ENCODE measurements at places on chromosomes 13 and 19.

- H3K27me3 ChIP-seq: peaks cover 22% of the 10 kb centered on the region
- DNase-seq: no peak
- no peak overlapping the region for H3K4me3 ChIP-seq
Observed at GRCh38 chr19:39752390-39752789, 14.6 kb upstream of the CLC start.

- H3K27me3 ChIP-seq: no peaks in the 10 kb centered on the region
- no peak within 1 kb of the TSS for H3K4me3 ChIP-seq
- DNase-seq: no peak
Observed at GRCh38 chr19:48695743-48696352, at the start of gene FUT2. Gene FUT2, plus strand, starts transcription at chr19:48695971. Its CDS starts 6,986 bp downstream, at chr19:48702957.

- H3K27me3 ChIP-seq: no peaks in the 10 kb centered on the region
- H3K4me1 ChIP-seq: no peaks in the 10 kb centered on the region
- no peak for DNase-seq
- no peak overlapping the region for H3K27ac ChIP-seq
Observed at GRCh38 chr13:101639711-101640110, 187.2 kb downstream of the ITGBL1 start.

DNA sequence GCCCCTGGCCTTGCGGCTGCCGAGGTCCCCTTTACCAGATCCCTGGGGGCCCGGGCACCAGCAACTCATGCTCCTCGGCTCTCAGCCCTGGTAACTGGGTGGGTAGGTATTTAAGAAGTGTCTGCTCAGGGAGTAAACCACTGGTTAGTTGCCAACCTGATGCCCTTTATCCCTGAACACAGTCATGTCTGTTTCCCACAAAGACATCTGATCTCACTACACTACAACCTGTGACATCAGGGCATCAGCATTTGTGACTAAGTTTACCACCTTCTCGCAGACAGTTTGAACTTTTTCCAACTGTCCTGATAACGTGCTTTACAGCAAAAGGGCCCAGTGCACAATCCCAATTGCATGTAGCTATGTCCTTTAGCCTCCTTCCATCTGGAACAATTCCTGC lies 22.0 kb downstream of the GGACT start:
- H3K27ac ChIP-seq: no peak overlapping the region
- no peak overlapping the region for H3K4me3 ChIP-seq
- H3K36me3 ChIP-seq: no peaks in the 10 kb centered on the region
- no peaks in the 10 kb centered on the region for H3K4me1 ChIP-seq
- DNase-seq: no peak

GRCh38 chr19:42466521-42467182 lies 23.9 kb upstream of the CXCL17 start:
- H3K27me3 ChIP-seq: no peaks in the 10 kb centered on the region
- no peak for DNase-seq
- H3K4me1 ChIP-seq: no peaks in the 10 kb centered on the region
- H3K27ac ChIP-seq: no peak overlapping the region

- H3K4me3 ChIP-seq: no peak overlapping the region
- H3K36me3 ChIP-seq: peaks cover 1% of the 10 kb centered on the region
- DNase-seq: peak; percentile 73
- peaks cover 3% of the 10 kb centered on the region for H3K4me1 ChIP-seq
- H3K27me3 ChIP-seq: no peaks in the 10 kb centered on the region
- no peak overlapping the region for H3K27ac ChIP-seq
Observed at GRCh38 chr19:57406516-57407123, 4.3 kb upstream of the ZNF17 start.

DNA sequence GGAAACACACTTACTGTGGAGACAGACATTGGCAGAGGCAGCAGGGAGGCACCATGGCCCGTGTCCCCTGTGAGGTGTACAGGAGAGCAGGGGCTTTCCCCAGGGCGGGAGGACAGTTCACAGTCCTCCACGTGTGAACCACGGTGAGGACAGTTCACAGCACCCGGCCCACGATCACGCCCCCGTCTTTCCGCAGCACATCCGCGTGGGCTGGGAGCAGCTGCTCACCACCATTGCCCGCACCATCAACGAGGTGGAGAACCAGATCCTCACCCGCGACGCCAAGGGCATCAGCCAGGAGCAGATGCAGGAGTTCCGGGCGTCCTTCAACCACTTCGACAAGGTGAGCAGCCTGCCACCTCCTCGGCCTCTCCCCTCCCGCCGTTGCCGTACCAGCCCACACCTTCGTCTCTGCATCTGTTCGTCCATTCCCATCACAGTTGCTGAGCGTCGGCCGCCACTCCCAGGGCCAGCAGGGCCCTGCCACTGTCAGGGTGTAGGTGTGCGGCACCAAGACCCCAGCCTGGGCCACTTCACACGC lies 17.4 kb downstream of the CAPN12 start:
- H3K27ac ChIP-seq: peak overlapping the region; percentile 55
- peak; percentile 29 for DNase-seq
- no peak overlapping the region for H3K4me3 ChIP-seq
- H3K4me1 ChIP-seq: peaks cover 33% of the 10 kb centered on the region
- peaks cover 5% of the 10 kb centered on the region for H3K36me3 ChIP-seq
- no peaks in the 10 kb centered on the region for H3K27me3 ChIP-seq

GRCh38 chr13:74669149-74669548 lies 534.9 kb upstream of the KLF12 start:
- no peak overlapping the region for H3K4me3 ChIP-seq
- H3K27ac ChIP-seq: no peak overlapping the region
- no peaks in the 10 kb centered on the region for H3K4me1 ChIP-seq

DNA sequence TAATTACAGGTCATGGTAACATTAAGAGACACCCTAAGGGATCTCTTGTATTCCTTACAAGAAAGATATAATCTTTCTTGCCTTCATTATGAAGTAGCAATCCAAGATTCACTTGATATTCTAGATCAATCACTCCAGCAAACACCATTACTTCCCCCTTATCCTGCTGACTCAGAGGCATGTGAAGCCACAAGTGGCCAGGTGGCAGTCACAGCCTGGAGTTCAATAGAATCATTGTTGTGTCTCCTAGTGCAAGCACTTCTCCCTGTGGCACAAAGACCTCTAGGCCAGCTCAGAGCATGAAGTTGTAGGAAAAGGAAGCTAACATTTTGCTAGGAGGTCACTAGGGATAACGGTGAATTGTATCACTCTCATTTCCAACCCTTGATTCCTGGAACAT lies 864.3 kb upstream of the ATXN8OS start:
- no peaks in the 10 kb centered on the region for H3K36me3 ChIP-seq
- H3K27ac ChIP-seq: no peak overlapping the region
- H3K4me3 ChIP-seq: no peak overlapping the region
- H3K4me1 ChIP-seq: no peaks in the 10 kb centered on the region
- no peak for DNase-seq

DNA sequence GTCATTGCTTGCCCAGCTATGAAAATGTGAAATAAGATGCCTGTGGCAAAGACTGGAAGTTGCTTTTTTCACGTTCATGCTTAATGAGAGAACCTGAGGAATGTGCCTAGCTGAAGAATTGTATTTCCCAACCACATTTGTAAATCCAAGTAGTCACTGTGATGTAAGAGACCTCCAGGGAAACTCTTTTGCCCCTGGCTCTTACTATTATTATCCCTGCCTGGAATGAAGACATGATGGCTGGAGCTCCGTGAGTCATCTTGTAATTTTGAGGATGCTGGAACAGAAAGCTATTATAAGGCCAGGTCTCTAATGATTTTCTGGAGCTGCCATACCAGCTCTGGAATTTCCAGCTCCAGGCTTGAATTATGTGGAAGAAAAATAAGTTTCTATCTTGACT lies 894.3 kb downstream of the DIAPH3 start:
- H3K27ac ChIP-seq: no peak overlapping the region
- H3K4me3 ChIP-seq: no peak overlapping the region
- no peaks in the 10 kb centered on the region for H3K4me1 ChIP-seq
- no peak for DNase-seq

GRCh38 chr19:1455336-1456120 lies 5.6 kb downstream of the APC2 start:
- H3K36me3 ChIP-seq: no peaks in the 10 kb centered on the region
- no peak overlapping the region for H3K4me3 ChIP-seq
- H3K27me3 ChIP-seq: peaks cover 6% of the 10 kb centered on the region

GRCh38 chr13:38563739-38564138 lies 123.1 kb upstream of the FREM2 start:
- no peaks in the 10 kb centered on the region for H3K27me3 ChIP-seq
- no peaks in the 10 kb centered on the region for H3K4me1 ChIP-seq
- H3K27ac ChIP-seq: no peak overlapping the region

DNA sequence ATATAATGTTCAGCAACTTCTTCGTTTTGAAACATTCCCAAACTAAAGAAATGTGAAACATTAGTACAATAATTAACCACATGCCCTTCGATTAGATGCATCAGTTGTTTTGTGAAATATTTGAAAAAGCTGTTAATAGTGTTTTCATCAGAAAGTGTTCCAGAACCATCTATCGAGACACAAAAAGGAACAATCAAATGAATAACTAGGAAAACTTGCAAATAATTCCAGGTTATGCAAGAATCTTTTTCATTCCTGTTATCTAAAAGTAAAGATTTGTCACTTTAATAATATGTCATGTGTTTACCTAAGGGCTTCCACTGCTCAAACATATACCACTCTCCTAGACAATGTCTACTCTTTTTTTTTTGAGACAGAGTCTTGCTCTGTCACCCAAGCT lies 904.2 kb upstream of the MIR17HG start:
- H3K4me1 ChIP-seq: no peaks in the 10 kb centered on the region
- H3K36me3 ChIP-seq: no peaks in the 10 kb centered on the region
- no peaks in the 10 kb centered on the region for H3K27me3 ChIP-seq
- no peak overlapping the region for H3K4me3 ChIP-seq

DNA sequence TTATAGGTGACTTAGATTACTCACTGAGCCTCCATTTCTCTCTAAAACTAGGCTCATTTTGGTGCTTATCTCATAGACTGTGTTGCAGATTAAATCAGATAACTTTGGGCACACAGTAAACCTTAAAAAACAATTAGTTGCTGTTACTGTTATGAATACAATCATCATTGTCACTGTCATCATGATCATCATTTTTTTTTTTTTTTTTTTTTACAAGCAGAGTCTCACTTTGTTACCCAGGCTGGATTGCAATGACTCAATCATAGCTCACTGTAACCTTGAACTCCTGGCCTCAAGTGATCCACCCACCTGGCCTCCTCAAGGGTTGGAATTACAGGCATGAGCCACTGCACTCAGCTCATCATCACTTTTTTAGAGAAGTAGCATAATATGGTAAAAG lies 60.0 kb downstream of the VWA8 start:
- H3K36me3 ChIP-seq: no peaks in the 10 kb centered on the region
- no peaks in the 10 kb centered on the region for H3K27me3 ChIP-seq
- DNase-seq: no peak
- H3K4me3 ChIP-seq: no peak overlapping the region
- H3K4me1 ChIP-seq: no peaks in the 10 kb centered on the region

DNA sequence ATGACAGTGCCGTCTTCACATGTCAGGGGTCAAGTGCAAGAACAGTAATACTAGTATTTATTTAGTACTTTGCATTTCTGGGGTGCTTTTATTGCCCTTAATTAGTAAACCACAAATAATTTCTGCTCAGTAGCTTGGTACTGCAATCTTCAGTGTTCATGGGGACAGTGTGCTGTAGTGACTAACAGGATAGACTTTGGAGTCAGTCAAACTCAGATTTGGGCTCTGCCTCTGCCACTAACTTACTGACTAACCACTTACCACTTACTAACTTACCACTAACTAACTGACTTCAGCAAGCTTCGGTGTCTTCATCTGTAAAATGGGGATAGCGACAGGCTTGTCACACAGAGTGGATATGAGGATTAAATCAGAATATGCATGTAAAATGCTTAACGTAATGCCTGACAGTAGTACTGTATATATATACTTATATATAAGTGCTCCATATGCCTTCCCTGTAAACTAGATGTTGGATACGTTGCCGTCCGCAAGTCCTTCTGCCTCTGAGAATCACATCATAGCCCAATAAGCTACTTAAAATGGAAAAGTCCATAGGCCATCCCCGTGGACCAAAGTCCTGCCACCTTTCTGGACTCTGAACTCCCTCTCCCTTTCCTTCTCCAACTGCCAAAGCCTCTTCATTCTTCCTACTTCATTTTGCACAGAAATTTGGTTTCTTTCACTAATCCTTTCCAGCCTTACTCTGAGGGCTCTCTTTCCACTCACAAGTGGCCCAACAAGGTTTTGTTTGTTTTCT lies 158.1 kb downstream of the ZIC5 start:
- H3K36me3 ChIP-seq: no peaks in the 10 kb centered on the region
- peaks cover 5% of the 10 kb centered on the region for H3K4me1 ChIP-seq
- no peak overlapping the region for H3K4me3 ChIP-seq
- H3K27ac ChIP-seq: no peak overlapping the region

DNA sequence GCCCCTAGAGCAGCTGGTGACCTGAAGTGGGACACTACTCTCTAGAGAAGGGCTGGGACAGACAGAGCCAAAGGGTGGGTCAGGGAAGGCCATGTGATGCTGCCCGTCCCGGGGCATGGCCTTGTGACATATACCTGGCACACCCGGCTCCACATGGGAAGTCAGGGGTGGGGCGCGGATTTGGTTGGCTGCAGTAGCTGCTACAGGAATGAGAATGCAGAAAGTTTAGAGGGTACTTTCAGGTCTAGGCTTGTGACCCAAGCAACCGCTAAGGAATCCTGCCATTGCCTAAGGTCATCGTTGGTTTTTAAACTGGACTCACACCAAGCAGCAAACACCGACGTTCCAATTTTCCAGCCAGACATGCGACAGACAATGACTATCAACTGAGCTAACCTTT lies 25.9 kb downstream of the RCBTB2 start:
- no peak for DNase-seq
- H3K27me3 ChIP-seq: no peaks in the 10 kb centered on the region
- H3K4me1 ChIP-seq: peaks cover 24% of the 10 kb centered on the region
- H3K27ac ChIP-seq: no peak overlapping the region

DNA sequence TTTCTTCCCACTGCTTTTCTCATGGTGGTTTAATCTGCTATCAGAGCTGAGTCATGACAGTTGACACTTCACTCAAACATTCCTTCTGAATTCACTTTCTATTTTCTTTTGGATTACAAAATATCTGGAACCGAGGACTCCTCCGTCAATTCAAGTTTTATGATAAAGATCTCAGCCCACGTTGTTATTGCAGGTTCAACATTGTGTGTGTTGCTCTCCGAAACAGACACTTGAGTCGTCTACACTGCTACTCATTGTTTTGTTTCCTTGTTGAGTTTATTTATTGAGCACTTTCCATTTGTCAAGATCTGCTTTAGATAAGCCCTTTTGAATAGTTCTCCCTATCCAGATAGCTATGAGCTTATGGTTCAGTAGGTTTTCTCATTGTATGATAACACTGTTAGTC lies 636.1 kb upstream of the GPC6 start:
- H3K36me3 ChIP-seq: no peaks in the 10 kb centered on the region
- H3K27ac ChIP-seq: no peak overlapping the region

- no peak overlapping the region for H3K27ac ChIP-seq
- H3K4me1 ChIP-seq: no peaks in the 10 kb centered on the region
- DNase-seq: no peak
- no peaks in the 10 kb centered on the region for H3K36me3 ChIP-seq
Observed at GRCh38 chr13:27504868-27505194, 54.5 kb upstream of the MTIF3 start.

DNA sequence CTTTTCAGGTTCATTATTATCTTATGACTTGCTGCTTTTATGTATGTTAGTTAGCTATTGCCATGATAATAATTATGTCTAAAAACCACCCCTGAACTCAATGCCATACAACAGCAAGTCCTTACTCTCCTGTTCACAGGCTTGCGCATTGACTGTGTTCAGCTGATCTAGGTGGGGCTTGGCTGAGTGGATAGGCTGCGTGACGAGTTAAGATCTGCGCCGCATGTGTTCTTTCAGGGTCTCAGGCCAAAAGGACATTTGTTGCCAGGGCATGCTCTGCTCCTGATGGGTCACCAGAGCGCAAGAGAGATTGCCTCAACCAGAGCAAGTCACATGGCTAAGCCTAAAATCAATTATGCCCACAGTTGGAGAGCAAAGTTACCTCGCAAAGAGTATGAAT lies 859 bp downstream of the ZNF568 start:
- peaks cover under 1% of the 10 kb centered on the region for H3K36me3 ChIP-seq
- peak overlapping the region; percentile 96 for H3K27ac ChIP-seq
- no peak for DNase-seq
- peaks cover 14% of the 10 kb centered on the region for H3K4me1 ChIP-seq

All from T-cell (primary cell).